Motor neuron (in vitro differentiated cells): ENCODE measurements at places on chromosomes 12 and 14. TPM values are rescaled to one million over a fixed set of nuclear protein-coding genes. Genes with fewer than 3 reads are reported as not detected.

GRCh38 chr14:58193542-58193941, 6.4 kb upstream of the ACTR10 start:
- ATAC-seq: no peak

DNA sequence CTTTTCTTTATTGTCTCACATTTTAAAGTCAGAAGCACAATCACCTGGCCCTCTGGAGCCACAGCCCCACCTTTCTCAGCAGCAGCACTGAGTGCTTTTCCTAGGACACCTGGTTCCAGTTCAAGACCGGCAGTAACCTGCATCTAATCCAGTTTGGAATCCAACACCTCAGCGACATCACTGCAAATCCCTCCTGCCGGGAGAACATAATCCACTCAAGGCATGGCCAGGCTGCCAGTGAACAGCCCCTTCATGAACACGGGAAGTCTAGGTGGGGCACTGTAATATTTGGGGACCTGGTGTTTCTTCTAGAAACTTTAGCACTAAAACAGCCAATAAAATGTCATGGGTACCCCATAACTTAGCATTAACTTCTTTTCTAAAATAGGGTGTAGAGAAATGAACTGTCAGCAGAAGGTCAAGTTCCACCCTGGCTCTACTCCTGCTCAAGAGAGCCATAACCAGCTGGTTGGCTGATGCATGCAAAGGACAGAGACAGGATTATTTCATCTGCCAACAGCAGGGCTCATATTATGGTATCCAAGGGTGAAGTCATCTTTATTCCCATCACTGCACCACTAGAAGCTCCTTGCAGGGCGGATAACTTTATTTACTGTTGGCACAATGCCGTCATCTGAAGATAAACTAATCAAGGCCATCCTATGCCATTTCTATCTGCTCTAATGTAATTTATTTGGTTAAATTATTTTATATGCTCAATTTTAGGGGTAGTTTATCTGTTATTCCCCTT, 76.7 kb downstream of the TTC7B start:
- no peak for ATAC-seq

ISM2 gene
- total RNA-seq: 1.5 and 2.1 TPM in 2 replicates

DNA sequence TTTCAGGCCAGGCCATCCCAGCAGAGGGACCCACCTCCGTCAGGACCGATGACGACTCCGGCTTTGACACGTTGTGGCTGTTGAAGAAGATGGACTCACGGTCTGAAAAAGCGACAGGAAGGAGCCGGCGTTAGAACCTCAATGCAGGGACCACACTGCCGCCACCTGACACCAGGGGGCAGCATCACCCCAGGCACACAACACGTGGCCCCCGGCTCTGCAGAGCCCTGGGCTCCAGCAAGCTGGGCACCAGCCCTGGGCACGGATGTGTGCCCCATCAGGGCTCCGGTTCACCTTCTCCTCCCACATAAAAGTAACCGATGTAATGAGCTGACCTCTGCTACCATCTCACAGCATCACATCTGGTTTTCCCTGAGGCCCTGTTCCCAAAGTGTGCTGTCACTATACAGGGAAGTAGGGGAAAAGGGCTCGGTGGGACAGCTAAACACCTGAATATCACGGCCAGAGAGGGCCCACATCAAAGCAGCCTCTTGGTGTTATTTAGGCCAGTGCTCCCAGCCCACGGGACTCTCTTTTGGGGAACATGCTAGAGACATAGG, 29.0 kb downstream of the CHGA start:
- peak; percentile 90 for ATAC-seq

VASH1 gene
- 4.5 and 6.9 TPM in 2 replicates for total RNA-seq

KRT8 gene
- total RNA-seq: 11.5 TPM in 2 replicates

RERGL gene
- not detected in 2 replicates for total RNA-seq

- no peak for ATAC-seq
Measured at GRCh38 chr14:65753061-65753460, 340.5 kb downstream of the FUT8 start.

KRT73 gene
- total RNA-seq: 0.20 TPM in 1 of 2 replicates, not detected in the other

GRCh38 chr14:68667313-68667791, 125.5 kb downstream of the ZFP36L1 start:
- no peak for ATAC-seq

GRCh38 chr14:73727166-73727565, 13.0 kb upstream of the PNMA1 start:
- no peak for ATAC-seq

GRCh38 chr12:85156569-85156968, 120.4 kb downstream of the LRRIQ1 start:
- no peak for ATAC-seq

DNA sequence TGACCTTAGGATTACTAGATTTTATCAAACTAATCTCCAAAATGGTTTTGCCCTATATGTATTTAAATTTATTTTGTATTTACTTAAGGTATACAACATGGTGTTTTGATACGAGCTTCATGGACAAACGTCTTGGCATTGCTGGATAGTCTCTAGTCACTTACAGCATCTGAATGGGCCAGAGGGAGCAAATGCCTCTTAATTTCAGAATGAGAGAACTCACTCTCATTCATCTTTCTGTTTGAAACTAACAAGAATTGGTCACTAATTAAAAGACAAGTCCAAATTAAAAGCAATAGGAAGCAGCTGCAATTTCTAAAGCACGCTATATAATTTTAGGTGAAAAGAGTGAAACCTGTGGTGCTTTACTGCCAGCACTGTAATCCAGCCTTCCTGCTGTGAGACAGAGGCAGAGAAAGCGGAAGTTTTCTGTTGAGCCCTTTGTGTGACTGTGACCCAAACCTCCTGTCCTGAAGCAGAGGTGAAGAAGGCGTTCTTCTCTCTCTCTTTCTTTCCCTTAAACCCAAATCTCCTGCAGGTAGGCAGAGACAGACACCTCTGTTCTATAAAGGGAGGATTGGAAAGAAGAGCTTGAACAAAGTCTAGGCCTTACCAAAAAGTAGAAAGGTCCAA, 184.6 kb upstream of the NAV3 start:
- ATAC-seq: no peak

GRCh38 chr14:34668111-34668510, 38.2 kb upstream of the SNX6 start:
- no peak for ATAC-seq

DNA sequence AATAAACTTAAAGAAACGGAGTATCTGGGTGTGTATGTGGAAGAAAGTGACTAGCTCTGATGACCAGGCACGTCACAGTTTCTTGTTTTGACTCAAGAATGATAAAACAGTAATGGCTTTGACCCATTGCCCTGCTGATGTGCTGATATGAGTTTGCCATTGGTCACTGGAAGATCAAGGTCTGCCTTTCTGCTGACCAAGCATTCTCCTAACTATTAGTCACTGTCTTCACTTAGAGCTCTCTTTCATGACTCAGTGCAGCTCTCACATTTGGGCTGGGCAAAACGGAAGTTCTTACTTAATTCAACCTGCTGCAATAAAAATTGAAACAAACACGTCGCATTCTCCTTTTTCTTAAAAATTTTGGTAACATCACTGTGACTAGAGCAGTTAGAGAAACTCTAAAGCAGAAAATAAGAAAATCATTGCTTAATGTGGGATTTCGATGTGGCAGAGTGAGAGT, 366.7 kb downstream of the BTG1 start:
- peak; percentile 78 for ATAC-seq

DNA sequence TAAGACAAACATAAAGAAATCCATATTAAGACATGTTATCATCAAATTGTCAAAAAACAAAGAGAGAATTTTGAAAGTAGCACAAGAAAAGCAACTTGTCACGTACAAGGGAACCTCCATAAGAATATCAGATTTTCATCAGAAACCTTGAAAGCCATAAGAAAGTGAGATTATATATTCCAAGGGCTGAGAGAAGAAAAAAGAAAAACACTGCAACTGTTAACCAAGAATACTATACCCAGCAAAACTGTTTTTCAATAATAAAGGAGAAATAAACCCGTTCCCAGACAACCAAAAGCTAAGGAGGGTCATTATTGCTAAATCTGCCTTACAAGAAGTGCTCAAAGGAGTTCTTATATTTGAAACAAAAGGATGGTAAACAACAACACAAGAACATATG, 94.7 kb upstream of the TSPAN8 start:
- no peak for ATAC-seq

PRKCH gene
- total RNA-seq: 7.1 and 12.9 TPM in 2 replicates

DNA sequence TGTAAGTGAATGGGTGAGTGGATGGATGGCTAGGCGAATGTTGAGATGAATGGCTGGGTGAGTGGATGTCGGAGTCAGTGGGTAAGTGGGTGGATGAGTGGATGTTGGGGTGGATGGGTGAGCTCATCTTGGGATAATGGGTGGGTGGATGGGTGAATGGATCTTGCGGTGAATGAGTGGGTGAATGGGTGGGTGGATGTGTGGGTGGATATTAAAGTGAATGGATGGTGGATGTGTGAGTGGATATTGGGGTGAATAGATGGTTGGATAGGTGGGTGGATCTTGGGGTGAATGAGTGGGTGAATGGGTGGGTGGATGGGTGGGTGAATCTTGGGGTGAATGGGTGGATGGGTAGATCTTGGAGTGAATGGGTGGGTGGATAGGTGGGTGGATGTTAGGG, 51.9 kb downstream of the CMKLR1 start:
- ATAC-seq: no peak

- ATAC-seq: no peak
Measured at GRCh38 chr14:69428289-69428998, 30.0 kb downstream of the SLC39A9 start.

- ATAC-seq: no peak
Measured at GRCh38 chr12:109156586-109156985, 40.2 kb downstream of the ACACB start.

- ATAC-seq: no peak
Measured at GRCh38 chr12:100800723-100801122, 6.1 kb downstream of the ANO4 start.

IL31 gene
- total RNA-seq: not detected in 2 replicates

DNA sequence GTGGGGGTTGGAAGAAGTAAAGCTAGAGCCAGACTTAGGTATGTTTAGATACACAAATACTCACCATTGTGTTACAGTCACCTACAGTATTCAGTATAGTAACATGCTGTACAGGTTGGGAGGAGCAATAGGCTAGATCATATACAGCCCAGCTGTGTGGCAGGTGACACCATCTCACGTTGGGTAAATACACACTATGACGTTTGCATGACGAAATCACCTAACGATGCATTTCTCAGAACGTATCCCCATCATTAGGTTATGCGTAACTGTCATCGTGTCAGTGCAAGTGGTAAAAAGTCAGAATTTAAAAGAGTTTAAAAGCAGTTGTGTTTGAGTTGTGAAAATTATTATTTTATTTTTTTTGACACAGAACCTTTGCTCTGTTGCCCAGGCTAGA, 167.1 kb downstream of the APAF1 start:
- no peak for ATAC-seq

GRCh38 chr14:90619911-90620310, 196.3 kb downstream of the TTC7B start:
- no peak for ATAC-seq

TMEM233 gene
- 0.11 and 0.19 TPM in 2 replicates for total RNA-seq

- peak; percentile 76 for ATAC-seq
Measured at GRCh38 chr14:63224196-63224595, 20.0 kb downstream of the RHOJ start.

ADAMTS20 gene
- total RNA-seq: not detected in 2 replicates

KRT83 gene
- total RNA-seq: 0.26 and 0.28 TPM in 2 replicates

SMIM41 gene
- not detected in 2 replicates for total RNA-seq

DNA sequence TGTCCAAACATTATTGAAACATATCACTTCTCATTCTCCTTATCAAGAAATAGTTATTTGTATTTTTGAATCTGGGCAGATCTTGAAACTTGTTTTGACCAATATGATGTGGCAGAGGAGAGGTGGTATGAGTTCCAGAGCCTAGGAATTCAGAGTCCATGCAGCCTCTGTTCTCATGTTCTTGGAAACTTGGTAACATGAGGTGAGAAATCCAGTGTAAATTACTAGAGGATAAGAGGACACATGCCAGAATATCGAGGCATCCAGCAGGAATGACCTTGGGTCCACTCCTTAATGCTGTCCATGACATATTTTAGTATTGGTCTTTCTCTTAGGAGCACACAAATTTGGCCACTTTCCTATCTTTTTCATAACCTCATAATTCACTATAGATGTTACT, 1374.6 kb downstream of the FSCB start:
- no peak for ATAC-seq

DNA sequence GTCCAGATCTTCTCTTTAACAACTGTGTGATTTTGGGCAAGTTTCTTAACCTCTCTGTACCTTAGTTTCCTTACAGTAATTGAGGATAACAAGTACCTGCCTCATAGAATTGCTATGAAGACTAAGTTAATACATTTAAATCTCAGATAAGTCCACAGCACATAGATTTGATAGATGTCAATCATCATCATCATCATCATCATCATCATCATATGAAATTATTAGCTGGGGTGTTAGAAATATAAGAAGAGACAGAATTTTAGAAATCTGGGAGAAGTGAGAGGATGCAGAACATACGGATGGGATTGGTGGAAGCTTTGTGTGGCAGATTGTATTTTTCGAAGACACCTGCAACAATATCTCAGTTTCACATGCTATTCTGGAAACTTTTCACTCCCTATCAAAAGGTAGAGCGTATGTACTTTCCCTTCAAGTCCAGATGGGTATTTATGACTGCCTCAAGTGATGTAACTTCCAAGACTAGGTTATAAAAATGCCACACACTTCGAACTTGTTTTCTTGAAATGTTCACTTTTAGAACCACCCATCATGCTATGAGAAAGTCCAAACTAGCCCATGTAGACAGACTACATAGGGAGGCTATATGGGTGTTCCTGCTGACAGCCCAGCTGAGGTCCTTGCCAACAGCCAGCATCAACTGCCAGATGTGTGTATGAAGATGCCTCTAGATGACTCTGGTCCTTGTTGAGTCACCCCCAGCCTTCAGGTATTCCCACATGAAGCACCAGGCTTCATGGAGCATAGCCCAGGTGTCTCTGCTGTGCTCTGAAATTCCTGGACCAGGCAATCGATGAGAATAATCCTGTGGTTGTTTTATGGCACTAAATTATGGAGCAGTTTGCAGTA, 20.7 kb upstream of the SDR39U1 start:
- ATAC-seq: no peak

DNAJC22 gene
- total RNA-seq: 9.4 and 11.8 TPM in 2 replicates

ANO2 gene
- total RNA-seq: 160 and 162 TPM in 2 replicates

DNA sequence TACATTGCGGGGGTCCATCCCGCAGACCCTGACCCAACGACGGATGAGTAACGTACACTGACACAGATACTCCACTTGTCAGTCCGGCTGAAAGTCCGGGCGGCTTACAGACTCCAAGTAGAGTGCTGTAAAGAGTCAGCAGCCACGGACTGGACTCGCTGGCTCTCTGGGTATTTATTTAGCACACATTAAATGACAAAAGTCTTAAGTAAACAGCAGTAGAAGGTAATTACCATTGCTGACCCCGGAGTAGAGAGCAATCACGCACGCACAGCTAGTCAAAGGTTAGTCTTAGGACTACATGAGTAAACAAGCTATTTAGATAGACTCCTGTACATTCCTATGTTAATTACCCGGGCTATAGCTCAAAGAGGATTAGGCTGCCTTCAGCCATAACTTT, 780.9 kb downstream of the RPS29 start:
- no peak for ATAC-seq

DNA sequence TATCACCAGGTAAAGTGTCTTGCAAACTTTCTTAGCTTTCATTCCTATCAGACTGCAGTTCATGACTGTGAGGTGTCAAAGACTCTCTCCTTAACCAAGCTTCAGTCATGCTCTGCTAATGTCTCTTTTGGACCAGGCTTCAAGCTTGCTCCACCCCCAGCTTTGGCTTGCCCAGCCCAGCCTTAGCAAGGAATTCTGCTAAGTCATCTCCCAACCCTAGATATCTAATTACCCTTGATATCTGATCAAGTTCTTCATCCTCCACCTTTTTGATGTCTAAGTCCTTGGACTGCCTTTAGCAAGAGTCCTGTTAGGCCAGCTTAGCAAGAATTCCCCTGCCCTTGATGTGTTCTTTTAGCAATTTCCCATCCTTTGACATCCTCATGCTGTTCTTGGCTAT, 108.9 kb upstream of the FGD4 start:
- ATAC-seq: no peak

KRT86 gene
- total RNA-seq: not detected in 2 replicates

THAP2 gene
- 12.3 and 12.7 TPM in 2 replicates for total RNA-seq
